ENCODE measurements at places on chromosomes 2 and 18.

- DNase-seq = no peak
Measured at GRCh38 chr2:241356871-241357260, 781 bp downstream of the FARP2 start.

- DNase-seq = no peak
Measured at GRCh38 chr18:37486848-37487247, 78.8 kb downstream of the CELF4 start.

DNA sequence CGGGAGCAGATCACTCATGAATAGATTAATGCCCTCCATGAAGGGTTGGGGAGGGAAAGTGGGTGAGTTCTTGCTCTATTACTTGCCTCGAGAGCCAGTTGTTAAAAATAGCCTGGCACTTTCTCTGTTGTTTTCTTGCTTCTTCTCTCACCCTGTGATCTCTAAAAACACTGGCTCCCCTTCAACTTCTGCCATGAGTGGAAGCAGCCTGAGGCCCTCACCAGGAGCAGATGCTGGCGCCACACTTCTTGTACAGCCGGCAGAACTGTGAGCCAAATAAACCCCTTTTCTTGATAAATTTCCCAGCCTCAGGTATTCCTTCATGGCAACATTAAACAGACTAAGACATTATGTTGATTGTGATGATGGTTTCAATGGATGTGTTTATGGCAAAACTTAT lies 307.0 kb downstream of the PIEZO2 start:
- no peak for DNase-seq

DNA sequence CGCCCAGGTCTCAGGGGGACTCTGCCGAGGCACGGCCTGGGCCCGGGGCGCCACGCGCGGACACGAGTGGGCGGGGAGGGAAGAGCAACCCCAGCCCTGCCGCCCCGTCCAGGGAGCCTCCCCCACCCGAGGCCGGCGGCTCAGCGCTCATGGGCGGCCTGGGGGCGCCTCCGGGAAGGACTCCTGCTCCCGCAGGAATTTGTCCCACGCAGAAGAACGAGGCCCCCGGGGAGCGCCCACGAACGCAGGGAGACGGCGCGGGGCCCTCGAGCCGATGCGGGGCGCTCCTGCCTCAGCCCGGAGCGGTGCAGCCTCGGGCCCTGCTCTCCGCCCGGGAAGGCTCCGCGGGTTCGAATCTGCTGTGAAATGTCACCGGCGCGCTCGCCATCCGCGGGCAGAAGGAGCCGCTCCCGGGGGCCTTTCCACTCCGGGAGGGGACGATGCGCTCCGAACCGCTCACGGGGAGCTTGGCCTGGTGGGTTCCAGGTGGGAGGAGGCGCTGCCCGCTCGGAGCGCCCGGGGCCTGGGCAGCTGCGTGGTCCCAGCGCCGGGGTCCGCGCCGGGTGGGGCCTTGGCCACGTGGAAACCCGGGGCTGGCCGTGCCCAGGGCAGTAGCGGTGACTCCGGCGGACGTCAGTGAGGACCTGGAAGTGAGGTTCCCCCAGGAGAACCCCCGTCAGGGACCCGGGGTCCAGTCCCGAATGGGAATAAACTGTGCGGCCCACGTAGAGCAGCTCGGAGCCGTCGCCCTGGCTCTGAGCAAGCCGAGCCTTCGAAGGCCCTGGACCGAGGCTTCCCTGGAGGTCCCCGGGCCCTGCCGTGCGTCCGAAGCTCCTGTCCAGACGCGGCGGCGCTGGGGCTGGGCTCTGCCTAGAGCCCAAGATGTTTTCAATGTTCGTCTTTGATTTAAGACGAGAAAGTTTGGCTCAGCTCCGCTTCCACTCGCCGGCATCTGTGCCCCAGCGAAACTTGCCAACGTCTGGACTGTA lies 41.4 kb upstream of the CTDP1 start:
- DNase-seq = no peak

DNA sequence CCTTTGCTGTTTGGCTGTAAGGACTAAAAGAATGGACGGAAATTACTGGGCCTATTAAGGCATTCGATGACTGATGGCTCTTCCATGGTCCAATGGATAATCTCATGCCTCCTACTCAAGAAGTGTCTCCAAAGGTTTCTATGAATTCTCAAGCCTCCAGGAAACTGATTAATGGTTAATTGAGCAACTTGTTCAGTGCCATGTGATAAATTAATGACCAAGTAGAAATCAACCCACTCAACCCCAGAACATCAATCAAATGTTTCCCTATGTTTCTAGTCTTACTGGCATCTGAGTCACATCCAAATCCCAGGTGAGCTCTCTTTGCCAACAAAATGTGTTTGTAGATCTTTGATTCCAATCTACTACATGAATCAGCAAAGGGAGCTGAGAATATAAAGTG lies 103.6 kb downstream of the NXPH2 start:
- DNase-seq = no peak

GRCh38 chr2:101467306-101467705 lies 7.6 kb downstream of the RFX8 start:
- DNase-seq = no peak

All from anterior cingulate cortex (tissue), 58 donors.